A549 treated with AZD2906 at 1 μM for 4 hours (cell line): ENCODE measurements at places on chromosomes 5 and 9. TPM values are rescaled to one million over a fixed set of nuclear protein-coding genes. Genes with fewer than 3 reads are reported as not detected.

Gene PPP6C
- total RNA-seq = 24.1 to 26.0 TPM (median 25.7 TPM) in 5 replicates

Gene SHISAL2B
- 0.15 TPM in 1 of 5 replicates, not detected in the others for total RNA-seq

Gene MYO10
- total RNA-seq = 31.7 to 41.8 TPM (median 34.2 TPM) in 5 replicates

Gene FGFR4
- 17.5 to 24.2 TPM (median 21.4 TPM) in 5 replicates for total RNA-seq

Gene SIMC1
- 13.2 to 17.7 TPM (median 16.4 TPM) in 5 replicates for total RNA-seq

Gene PURA
- total RNA-seq = 4.8 to 6.5 TPM (median 5.3 TPM) in 5 replicates

Gene WDR38
- 0.11 to 0.23 TPM (median 0.14 TPM) in 5 replicates for total RNA-seq

Gene TLX3
- not detected in 5 replicates for total RNA-seq

Gene ANXA2R
- total RNA-seq = 2.6 to 3.9 TPM (median 3.0 TPM) in 5 replicates

Gene PTGES
- total RNA-seq = 151 to 187 TPM (median 161 TPM) in 5 replicates

Gene MAMDC4
- 1.5 to 4.6 TPM (median 3.8 TPM) in 5 replicates for total RNA-seq

Gene PTGS1
- 1.5 to 2.0 TPM (median 1.8 TPM) in 5 replicates for total RNA-seq

Gene VLDLR
- total RNA-seq = 16.4 to 22.7 TPM (median 18.4 TPM) in 5 replicates

Gene PHYHD1
- 0.20 to 0.33 TPM (median 0.25 TPM) in 5 replicates for total RNA-seq

Gene SV2C
- total RNA-seq = not detected in 5 replicates

Gene PPP3R2
- total RNA-seq = not detected in 5 replicates

Gene IFNA13
- not detected in 5 replicates for total RNA-seq

Gene G3BP1
- 119 to 156 TPM (median 122 TPM) in 5 replicates for total RNA-seq

Gene OGN
- total RNA-seq = not detected in 5 replicates

Gene GRM6
- total RNA-seq = not detected in 5 replicates

Gene MAP3K1
- 1.3 to 1.8 TPM (median 1.6 TPM) in 5 replicates for total RNA-seq

Gene IL9
- not detected in 5 replicates for total RNA-seq
